ENCODE measurements at places on chromosomes 4 and X.

DNA sequence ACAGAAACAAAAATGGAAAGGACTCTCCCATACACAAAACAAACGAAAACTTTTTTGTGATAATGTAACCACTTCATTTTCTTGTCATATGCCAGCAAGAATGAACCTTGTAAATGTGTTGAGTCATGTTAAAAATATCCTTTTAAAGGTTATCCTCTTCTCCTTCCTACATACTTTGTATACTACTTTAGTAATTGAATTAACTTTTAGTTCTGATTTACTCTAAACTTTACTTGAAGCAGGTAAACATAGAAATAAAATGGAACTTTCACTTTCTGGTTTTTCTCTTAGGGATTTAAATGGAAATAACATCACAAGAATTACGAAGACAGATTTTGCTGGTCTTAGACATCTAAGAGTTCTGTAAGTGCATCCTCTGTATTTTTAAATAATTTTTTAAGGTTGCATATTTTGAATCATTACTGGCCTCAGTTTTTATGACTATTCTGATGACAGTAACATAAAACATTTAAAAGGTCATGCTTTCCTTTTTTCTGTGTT, 4.7 kb downstream of the SLIT2 start:
- no peak for DNase-seq

DNA sequence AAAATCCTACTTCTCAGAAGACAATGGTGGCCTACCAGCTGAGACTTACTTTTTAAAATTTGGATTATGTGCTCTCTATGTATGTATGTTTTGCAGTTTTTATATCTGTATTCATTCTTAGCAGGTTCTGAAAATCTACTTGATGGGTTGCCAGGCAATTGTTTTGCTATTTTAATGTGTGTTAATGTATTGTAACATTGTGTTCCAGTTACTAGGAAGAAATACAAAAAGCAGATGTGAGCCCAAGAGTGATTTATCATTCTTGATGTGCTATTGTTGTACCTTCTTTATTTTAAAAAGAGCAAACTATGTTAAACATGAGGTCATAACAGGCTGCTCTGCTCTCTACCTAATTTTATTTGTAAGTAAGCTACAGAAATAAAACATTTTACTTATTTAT, 81.9 kb downstream of the REPS2 start:
- DNase-seq, result no peak

DNA sequence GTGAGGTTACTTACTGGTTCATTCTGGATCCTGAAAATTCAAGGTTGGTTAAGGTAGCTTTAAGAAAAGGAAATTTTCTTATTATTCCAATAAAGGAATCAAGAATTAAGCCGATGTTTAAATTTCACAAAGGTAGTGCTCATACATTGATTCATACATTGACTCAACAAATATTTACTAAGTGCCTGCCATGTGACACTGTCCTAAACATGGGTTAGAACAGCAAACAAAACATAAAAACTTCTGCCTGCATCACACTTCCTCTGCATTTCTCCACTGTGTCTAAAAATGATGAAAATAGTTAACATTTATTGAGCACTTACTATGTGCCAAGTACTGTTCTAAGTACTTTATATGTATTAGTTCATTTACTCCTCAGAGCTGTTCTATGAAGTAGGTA, 75.7 kb downstream of the RASL11B start:
- no peak for DNase-seq

DNA sequence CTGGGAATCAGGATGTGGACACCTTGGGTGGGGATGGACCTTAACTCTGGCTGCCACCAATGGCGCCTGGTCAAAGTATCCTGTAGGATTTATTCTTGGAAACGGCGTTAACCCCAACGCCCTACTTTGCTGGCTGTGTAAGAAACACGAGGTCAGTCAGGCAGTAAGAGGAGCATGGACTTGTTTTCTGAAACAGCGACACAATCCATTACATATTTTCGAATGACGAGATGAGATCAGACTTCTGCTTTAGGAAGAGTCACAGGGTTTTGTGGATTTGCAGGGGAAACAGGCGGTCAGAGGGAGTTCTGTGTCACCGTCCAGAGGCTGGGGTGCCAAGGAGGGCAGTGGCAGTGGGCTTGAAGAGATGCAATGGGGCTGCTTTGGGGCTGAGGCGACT, 92.2 kb downstream of the TBL1X start:
- no peak for DNase-seq

DNA sequence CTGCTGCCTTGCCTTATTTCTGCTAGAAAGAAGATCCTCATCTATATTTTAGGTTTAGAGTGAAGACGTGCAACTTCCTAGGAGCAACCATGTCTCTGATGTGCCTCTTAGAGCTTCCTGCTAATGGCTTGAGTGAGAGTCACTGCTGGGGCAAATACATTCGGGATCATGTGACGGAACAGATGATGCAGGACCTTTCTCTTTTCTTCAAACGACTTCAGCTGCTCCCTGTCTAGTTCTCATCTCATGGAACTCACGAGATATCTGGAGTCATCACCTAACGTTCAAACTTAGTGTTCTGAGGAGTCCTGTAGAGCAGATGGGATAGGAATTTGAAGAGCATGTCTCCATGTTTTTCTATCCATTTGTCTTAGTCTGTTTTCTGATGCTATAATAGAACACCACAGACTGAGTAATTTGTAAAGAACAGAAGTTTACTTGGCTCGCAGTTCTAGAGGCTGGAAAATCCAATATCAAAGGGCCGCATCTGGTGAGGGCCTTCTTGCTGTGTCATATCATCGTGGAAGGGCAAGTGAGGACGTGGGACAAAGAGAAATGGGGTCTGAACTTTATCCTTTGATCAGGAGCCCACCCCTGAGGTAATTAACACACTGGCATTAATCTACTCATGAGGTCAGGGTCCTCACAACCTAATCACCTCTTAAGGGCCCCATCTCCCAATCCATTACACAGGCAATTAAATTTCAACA, 43.5 kb upstream of the SCRG1 start:
- no peak for DNase-seq

DNA sequence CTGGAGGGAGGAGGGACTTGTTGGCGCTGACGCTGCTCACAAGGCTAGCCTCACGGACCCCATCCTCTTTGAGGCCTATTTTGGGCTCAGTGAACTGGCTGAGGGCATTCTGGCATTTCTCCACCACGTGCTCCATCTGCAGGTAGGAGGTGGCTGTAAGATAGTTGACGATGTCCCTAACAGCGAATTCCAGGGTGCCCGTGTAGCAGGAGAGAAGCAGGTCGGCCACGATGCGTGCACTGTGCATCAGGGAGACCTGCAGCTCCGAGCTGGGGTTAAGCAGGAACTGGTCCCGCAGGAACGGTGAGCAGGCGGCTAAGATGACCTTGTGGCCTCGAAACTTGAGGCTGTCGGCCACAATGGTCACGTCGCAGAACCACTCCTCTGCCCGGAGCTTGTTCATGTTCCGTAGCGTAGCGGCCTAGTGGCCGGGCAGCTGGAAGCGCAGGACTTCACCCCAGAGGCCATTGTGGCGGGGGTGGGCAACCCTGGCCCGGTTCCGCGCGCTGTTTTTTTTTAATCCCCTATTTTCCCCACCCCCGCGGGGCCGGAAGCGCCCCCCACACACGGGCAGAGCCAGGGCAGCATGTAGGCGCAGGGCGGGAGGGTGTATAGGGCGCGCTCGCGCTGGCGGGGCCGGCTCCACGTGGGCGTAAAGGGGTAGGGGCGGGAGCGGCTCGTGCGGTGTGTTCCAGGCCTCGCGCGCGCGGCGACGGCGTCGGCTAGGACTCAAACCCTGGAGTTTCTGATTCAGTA, 73.2 kb downstream of the UBE2K start:
- no peak for DNase-seq

DNA sequence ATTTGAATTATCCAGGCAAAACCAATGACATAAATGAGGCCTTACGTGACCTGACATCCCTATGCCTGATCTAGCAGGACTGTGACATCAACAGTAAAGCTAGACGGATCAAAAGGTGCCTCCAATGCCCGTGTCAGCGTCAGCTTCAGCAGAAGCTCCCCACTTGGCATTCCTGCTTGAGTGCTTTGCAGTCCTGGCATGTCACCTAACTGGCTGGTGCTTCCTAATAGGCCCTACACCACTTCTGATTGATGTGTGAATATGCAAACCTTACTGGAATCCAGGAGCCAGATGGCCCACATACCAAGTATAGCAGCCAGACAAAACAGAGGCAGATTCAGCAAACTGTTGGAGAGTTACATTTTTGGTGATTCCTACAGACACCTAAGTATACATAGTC, 224.2 kb downstream of the DMD start:
- no peak for DNase-seq

DNA sequence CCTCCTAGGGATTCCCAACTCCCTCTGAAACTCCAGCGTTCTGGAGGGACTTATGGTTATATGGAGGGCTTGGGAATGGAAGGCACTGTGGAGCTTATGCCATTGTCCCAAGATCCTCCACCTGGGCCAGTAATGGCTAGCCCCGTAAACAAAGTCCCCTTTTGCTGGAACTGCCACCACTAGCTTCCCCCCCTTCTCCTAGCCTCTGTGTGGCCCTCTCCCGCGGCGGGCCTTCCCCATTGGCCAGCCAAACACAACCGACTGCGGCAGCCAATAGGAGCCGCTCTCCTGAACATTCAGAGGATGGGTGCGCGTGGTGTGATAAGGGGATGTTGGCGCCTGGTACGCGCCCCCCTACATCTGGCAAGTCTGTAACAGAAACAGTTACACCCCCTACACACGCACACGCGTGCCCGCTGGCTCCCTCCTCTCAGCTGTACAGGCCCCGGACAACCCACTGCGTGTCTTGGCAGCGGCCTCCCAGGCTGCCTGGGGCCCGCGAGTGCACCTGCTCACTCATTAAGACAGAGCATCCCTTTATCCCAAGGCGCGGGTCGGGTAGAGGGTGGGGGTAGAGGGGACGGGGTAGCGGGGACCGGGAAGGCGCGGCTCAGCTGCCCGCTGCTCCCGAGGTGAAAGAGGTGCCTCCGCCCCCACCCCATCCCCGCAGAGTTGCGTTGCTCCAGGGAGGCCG, 863 bp upstream of the RAB33A start:
- DNase-seq, result peak; percentile 84

- DNase-seq, result no peak
Observed at GRCh38 chrX:45851434-45851991, 650.8 kb upstream of the DIPK2B start.

- DNase-seq, result peak; percentile 0
Observed at GRCh38 chr4:111011458-111011857, 388.6 kb upstream of the PITX2 start.

DNA sequence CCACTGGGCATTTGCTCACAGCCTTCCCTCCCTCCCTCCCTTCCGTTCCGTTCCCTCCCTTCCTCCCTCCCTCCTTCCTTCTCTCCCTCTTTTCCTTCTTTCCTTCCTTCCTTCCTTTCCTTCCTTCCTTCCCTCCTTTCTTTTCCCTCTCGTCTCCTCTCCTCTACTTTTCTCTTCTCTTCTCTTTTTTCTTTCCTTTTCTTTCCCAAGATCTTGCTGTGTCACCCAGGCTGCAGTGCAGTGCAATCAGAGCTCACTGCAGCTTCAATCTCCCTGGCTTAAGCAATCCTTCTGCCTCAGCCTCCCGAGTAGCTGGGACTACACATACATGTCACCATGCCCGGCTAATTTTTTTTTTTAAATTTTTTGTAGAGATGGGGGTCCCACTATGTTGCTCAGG, 26.7 kb upstream of the ING2 start:
- no peak for DNase-seq

DNA sequence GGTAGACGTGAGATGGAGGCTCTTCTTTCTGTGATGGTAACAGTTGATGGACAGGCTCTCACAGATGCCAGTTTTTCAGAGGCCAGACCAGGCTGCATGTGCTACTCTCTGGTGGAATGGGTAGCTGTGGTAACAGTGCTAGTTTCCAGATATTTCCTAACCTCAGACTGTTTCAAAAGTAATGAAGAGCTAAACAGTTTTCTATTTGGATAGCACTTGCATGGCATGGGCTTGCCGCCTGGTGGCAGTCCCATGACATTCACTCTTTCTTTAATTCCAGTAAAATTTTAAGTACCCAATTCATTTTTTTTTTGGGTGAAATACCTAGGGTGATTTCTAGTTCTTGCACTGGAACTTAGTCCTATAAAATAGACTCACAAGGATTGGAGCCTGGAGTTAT, 220.2 kb upstream of the MAD2L1 start:
- no peak for DNase-seq

GRCh38 chrX:132384301-132384700, 104.5 kb downstream of the MBNL3 start:
- no peak for DNase-seq

DNA sequence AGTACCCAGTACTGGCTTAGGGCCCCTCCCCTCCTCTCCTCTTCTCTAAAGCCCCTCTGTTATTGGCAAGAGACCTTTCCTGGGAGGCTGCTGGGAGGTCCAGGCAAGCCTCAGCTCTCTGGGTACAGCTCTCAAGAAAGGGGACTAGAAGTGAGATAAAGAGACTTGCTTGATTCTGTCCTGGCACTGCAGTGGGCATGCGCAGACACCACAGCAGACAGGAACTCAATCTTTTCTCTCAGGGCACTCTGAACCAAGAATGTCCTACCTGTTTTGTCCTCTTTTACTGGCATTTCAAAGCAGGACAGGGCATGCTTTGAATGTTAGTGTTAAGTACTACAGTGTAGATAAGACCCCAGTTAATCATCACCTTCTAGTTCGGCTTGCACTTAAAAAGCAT, 74.9 kb downstream of the NYX start:
- DNase-seq, result no peak

DNA sequence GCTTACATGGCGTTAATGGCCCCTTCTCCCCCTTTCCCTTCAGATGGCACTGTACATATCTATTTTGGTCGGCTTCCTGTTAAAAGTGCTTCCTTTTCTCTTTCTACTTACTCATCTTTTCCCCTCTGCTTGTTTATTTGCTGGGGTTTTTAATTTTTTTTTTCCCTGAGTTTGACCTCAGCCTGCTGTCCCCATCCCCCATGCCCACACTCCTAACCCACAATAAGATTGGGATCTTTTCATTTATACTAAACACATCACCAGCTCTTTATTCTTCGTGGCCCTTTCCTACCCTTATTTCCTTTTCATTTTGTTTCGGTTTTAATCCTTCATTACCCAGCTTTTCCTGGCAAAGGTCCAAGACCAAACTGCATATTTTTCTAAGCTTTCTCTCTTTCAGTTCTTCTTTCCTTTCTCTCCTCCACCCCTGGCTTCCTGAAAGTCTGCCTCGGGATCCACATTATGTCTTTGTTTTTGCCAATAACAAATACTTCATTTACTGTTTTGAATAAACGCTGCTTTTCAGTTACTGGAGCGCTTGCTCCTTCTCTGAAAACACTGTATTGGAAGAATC, 152.0 kb upstream of the USP9X start:
- peak; percentile 63 for DNase-seq

GRCh38 chrX:152037183-152037582, 62.7 kb upstream of the GABRE start:
- DNase-seq, result no peak

DNA sequence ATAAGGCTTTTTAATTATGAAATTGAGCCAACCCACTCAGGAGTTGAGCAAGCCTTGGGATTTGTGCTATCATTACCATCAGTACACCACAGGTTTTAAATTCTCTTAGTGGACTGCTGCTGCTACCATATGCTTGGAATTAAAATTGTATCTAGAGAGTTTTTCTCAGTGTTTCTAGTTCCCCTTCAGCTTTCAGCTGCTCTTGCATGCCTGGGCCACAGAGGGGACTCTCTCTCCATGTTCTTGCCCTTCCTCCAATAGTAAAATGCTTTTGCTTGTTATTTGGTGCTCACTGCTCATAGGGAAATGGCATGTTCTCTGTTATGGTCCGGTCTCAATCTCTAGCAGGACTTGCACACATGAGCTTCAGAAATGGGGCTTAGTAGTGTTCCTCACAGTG, 101.9 kb downstream of the IGSF1 start:
- peak; percentile 3 for DNase-seq

GRCh38 chrX:154381271-154381670, 2.2 kb downstream of the EMD start:
- no peak for DNase-seq

Measured in NCI-H2171 treated with DMSO at 0.1 percent for 48 hours (cell line).